ENCODE measurements at places on chromosomes 5 and 9.

DNA sequence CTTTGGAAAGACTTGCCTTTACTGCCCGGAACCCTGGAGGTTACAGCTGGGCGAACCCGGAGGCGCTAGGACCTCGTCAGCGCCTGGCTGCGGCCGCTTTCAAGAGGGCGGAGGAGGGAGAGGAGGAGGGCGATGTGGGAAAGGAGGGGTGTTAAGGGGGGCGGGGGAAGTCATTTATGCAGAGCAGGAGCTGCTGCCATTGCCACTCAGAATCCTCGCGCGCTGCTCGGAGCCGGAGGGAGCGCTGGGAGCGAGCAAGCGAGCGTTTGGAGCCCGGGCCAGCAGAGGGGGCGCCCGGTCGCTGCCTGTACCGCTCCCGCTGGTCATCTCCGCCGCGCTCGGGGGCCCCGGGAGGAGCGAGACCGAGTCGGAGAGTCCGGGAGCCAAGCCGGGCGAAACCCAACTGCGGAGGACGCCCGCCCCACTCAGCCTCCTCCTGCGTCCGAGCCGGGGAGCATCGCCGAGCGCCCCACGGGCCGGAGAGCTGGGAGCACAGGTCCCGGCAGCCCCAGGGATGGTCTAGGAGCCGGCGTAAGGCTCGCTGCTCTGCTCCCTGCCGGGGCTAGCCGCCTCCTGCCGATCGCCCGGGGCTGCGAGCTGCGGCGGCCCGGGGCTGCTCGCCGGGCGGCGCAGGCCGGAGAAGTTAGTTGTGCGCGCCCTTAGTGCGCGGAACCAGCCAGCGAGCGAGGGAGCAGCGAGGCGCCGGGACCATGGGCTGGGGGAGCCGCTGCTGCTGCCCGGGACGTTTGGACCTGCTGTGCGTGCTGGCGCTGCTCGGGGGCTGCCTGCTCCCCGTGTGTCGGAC is at the start of gene PCSK5:
TSS of gene PCSK5 (plus strand) at position 202 of the 805 bp plus-strand sequence. CDS start at position 711, 509 bp downstream.
- peak; percentile 85 for DNase-seq

- DNase-seq, result peak; percentile 2
Observed at GRCh38 chr9:79357616-79358015, 214.1 kb upstream of the TLE4 start.

GRCh38 chr9:21856301-21857094 is 54.1 kb downstream of the MTAP start:
- DNase-seq, result no peak

- no peak for DNase-seq
Observed at GRCh38 chr9:127293328-127293727, 28.8 kb downstream of the GARNL3 start.

GRCh38 chr9:119255116-119255515 is 114.1 kb downstream of the BRINP1 start:
- DNase-seq, result no peak

GRCh38 chr5:110736753-110737152 is 2.1 kb upstream of the SLC25A46 start:
- no peak for DNase-seq
